ENCODE measurements at places on chromosomes 1 and 21.

GRCh38 chr1:162193815-162194214 lies 124.3 kb downstream of the NOS1AP start:
- no peak for DNase-seq

DNA sequence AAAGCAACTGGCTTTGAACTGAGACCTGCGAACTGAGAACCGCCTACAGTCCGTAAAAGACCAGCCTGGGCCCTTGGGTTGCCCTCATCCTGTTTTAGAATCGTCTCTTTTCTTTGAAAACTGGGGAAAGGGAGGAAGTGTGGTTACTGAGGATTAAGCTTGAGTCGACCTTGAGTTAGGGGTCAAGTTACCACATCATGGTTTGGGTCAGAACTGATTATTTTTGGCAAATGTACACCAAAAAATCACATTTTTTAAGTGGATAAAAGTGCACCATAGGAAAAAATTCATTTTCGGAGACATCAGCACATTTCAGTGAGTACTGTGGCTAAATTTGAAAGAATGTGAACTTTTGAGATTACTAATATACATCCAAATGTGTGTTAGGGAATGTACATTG lies 76.9 kb upstream of the KAZN start:
- no peak for DNase-seq

DNA sequence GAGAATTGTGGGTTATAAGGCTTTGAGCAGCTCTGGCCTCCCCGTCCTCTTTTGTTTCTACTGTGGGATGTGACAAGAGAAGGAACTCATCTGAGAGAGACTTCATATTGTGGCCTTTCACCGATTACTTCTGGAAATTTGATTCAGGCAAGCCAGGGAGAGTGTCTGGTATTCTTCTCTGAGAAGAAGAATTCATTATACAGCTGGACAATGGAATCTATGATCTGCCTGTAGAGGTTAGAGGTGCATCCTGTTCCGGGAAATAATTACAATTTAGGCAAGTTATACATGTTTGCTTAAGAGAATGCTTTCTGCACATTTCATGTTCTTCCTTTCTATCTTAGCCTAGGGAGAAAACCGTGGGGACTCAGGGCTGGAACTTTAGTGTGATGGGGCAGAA lies 12.8 kb upstream of the RNU1-2 start:
- no peak for DNase-seq

- no peak for DNase-seq
Measured at GRCh38 chr1:116164604-116165368, 53.6 kb downstream of the MAB21L3 start.

DNA sequence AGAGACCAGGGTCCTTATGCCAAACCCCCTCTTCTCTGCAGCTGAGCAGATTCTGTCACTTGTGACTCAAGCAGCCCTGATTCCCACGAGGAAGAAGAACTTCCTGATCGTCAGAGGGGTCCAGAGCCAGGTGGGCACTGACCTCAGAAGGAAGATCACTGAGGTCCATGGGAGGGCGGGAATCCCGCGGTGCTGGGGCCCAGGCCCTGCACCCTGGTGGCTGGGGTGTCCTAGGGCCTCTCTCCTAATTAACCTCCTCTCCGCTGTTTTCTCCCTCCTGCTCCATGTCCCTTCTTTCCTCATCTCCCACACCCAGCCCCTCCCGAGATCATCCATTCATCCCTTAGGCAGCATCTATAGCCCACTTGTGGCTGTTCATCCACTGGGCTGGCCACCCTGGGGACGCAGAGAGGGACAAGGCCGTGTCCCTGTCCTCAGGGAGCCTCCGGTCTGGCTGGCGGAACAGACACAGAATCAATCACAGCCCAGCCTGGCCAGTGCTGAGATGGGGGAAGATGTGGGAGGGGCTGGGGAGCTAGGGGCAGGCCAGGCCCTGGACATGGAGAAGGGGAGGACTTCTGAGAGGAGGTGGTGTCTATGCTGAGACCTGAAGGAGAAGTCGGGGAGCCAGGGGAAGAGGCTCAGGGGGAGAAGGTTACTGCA lies 638.3 kb downstream of the MATN1 start:
- no peak for DNase-seq

GRCh38 chr1:239739919-239740318 lies 351.8 kb upstream of the FMN2 start:
- DNase-seq: no peak

- no peak for DNase-seq
Measured at GRCh38 chr1:30822006-30822405, 64.4 kb upstream of the LAPTM5 start.

DNA sequence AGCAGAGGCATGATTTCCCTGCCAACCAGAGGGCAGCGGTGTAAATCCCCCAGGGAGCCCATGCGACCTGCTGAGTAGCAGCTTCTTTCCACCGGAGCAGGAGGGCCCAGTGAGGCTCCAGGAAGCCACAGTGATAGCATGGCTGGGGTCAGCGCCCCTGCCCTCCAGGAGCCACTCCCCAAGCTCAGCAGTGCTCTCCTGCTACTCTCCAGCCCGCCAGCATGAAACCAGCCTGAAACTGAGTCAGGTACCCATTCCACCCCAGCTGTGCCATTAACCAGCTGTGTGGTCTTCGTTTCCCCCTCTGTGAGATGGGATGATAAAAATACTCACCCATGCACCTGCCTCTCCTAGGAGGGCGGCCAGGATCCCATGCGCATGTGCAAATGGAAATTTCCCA lies 123.8 kb upstream of the TMEM51 start:
- DNase-seq: no peak

DNA sequence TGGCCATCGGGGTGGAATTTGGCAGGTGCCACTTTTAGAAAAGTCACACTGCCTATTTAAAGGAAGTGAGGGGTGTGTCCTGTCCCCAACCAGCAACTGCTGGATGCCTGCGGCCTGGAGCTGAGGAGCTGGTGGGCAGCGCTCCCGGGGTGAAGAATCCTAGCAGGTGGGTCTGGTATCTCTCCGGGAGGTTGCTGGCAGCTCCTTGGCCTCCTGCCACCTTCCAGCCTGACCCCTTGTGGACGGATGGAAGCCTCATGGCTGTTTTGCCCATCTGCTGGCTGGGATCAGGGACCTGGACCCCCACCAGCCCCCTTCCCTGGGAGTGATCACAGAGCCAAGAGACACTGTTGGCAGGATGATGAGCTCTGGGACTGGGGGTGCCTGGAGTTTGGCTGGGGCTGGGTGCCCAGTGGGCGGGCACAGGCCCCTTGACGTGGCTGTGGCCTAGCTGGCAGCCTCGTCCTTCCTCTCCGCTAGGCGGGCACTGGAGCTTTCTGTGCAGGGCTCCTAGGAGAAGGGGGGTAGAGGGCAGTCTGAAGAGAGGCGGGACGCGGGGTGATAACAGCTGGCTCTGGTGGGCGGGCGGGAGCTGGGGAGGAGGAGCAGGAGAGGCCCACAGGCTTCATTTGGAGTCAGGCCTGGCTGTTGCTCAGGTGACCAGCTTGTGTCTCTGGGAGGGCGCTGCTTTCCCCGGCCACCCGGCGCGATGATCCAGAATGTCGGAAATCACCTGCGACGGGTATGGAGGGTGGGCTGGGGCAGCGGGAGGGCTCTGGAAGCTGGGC lies at the start of gene ACOT11:
Gene ACOT11 (plus strand): TSS at position 628 of the 788 bp plus-strand sequence. CDS start 82 bp downstream, at position 710.
- no peak for DNase-seq

GRCh38 chr1:214808845-214809460 lies 206.0 kb downstream of the CENPF start:
- no peak for DNase-seq

- DNase-seq: peak; percentile 22
Measured at GRCh38 chr1:206461602-206462455, 8.4 kb upstream of the IKBKE start.

DNA sequence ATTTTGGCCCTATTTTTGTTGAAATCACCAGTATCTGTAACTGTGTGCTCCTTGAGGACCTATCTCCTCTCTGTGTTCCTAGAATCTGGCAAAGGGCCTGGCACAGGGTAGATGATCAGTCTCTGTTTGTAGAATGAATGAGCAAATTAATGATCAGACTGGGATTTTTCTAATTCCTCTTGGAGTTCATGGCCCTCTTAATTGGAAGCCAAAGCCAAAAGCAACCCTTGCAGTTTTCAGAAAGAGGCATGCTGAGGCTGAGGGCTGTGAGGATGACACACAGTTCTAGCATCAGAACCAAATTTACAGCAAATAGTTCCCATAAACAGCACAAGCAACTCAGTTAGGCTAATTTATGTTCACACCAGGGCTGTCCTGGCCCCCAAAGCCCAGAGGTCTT lies 111.1 kb upstream of the BEND5 start:
- DNase-seq: no peak

DNA sequence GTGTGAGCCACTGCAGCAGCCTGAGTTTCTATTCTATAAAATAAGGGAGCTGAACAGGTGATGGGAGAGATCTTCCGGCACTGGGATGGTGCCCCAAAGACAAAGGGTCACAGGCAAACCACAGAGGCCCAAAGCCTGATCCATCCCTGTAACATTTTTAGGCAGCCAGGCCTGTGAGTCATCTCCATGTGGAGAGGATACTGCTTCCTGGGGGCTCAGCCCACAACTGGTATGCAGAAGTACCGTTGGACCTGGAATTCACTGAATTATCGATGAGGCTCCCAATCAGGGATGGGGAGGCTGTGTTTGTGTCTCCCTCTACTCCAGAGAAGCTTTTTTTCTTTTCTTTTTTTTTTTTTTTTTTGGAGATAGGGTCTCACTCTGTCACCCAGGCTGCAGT lies 48.8 kb upstream of the WASF2 start:
- DNase-seq: no peak

GRCh38 chr1:154386643-154387352 lies 18.3 kb upstream of the IL6R start:
- peak; percentile 60 for DNase-seq

DNA sequence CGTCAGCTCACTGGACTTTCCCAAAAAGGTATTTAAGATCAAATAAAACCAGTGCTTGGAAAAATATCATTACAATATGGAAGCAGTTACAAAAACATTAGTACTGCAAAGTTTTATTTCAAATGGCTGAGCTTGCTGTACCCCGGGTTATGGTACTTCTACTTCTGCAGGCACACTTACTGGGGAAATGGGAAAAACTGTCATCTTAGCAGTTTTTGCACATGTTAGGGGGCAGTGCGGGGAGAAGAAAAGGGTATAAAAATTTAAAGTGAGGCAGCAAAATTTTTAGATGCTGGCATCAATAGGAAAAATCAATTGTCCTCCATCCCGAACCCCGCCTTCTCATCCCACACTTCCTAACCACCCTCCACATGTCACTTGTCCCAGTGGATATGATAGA lies 133.4 kb downstream of the ATG4C start:
- DNase-seq: no peak

DNA sequence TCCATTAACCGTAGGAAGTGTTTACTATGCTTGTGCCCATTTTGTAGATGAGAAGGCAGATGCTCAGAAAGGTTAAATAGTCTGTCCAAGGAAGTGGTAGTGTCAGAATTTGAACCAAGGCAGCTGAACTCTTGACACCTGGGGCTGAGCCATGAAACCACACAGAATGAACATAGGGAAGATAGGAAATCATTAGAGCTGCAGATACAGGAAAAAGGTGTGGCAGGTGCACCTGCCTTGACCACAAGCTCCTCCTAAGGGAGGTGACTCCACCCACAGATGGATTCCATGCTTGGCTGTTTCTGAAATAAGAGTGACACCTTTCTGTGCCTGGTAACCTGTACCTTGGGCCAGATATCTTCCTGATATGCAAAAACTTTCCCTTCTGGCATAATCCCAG lies 69.9 kb upstream of the IGSF21 start:
- DNase-seq: no peak

DNA sequence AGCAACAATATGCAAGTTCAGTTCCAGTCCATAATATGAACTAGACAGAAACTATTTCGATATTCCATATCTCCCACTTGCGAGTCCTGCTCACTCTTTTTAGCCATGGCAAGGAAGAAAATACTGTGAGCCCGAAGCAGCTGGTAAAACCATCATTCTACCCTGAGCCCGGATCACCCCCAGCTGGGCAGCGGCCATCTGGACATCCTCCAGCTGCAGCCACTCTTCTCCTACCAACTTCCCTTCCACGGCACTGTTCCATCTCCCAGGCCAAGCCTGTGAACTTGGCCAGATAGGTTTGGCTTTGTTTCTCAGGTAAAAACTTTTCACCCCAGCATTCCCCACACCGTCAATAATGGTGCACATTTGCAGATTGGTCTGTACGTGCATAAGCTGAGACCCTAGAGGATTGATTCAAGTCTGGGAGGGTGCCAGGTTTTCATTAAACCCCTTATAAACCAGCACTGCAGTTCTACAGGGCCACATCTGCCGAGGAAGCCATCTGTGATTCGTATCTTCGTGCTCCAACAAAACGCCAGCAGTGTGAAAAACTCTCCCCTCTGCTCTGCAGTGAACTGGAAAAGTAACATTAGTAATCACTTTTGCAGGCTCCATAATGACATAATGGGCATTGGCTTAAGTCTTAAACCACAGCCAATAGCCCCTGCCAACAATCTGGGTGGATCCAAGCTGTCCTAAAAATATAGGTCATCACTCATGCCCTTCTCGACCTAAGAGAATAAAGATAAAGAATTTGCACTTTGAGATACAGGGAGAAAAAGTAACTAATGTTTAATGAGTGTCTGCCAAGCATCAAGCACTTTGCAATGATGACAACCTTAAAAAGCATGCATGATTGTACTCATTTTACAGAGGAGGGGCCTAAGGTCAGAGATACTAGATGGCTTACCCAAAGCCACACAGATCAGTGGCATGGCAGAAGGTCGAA lies 205.1 kb downstream of the PLPP3 start:
- no peak for DNase-seq

GRCh38 chr21:41091616-41092015 lies 76.3 kb upstream of the BACE2 start:
- DNase-seq: no peak

GRCh38 chr1:59731591-59731990 lies 83.2 kb upstream of the HOOK1 start:
- no peak for DNase-seq

DNA sequence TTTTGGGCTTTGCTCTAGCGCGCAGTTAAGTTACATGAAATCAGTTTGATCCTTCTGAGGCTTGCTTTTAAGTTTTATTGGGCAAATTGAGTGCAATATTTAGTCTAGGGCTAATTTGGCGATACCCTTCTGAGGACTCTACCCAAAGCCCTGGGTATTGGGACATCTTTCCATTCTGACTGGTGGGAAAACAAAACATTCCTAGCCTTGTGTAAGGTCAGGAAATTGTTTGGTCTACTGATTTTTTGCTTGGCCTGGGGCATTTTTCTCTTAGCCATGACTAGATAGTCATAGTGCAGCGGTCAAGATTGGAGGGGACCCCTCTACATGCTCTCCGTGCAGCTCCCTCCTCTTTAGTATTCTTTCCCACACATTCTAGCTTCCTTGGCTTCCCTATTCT lies 189.6 kb upstream of the PTGFR start:
- no peak for DNase-seq

All from T-cell (primary cell).